Myometrial cell (primary cell): ENCODE measurements at places on chromosomes 16 and 17. TPM values are rescaled to one million over a fixed set of nuclear protein-coding genes. Genes with fewer than 3 reads are reported as not detected.

Gene SLFN11
- 65.2 and 93.8 TPM in 2 replicates for total RNA-seq

Gene CACNG5
- total RNA-seq = not detected in 2 replicates

Gene ASPHD1
- 8.1 and 11.5 TPM in 2 replicates for total RNA-seq

Gene NME3
- total RNA-seq = 98.6 and 102 TPM in 2 replicates

Gene SGSM2
- 12.9 and 20.5 TPM in 2 replicates for total RNA-seq

Gene TP53TG3
- total RNA-seq = not detected in 2 replicates
